ENCODE measurements at places on chromosomes 16 and 17. TPM values are rescaled to one million over a fixed set of nuclear protein-coding genes. Genes with fewer than 3 reads are reported as not detected.

TAT gene
- not detected for total RNA-seq

GRCh38 chr17:32298721-32299579 is 33.3 kb downstream of the RHBDL3 start:
- no peak for DNase-seq

- no peak for DNase-seq
Measured at GRCh38 chr17:65547253-65547670, 14.2 kb downstream of the AXIN2 start.

- no peak for DNase-seq
Measured at GRCh38 chr17:17500999-17501605, 4.9 kb upstream of the RASD1 start.

GRCh38 chr17:48014595-48015111 is 22.9 kb downstream of the COPZ2 start:
- DNase-seq, result peak; percentile 21

GRCh38 chr17:64240741-64241347 is 22.2 kb downstream of the TEX2 start:
- DNase-seq, result no peak

NPIPB6 gene
- total RNA-seq, result 1.5 TPM

- DNase-seq, result no peak
Measured at GRCh38 chr17:27721797-27722196, 78.5 kb downstream of the NOS2 start.

- DNase-seq, result peak; percentile 45
Measured at GRCh38 chr17:13031718-13032350, 14.0 kb upstream of the ELAC2 start.

- DNase-seq, result no peak
Measured at GRCh38 chr16:89210904-89211515, 6.5 kb upstream of the ZNF778 start.

DNA sequence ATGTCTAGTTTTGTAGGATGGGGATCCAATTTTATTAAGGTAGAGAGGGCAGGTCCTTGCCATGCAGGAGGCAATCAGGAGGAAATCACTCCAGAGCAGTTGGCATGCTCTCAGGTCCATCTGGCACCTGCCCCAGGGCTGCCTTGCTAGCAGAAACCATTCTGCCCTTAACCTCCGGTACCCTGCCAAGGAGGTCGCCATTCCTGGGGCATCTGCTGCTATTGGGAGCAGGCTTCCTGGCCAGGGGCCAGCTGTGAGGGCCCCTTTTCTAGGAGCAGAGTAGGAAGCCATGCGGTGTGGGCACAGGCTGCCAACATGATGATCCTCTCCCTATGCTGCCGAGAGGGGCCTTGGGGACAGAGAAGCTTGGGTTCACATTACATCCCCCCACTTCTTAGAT is 47.6 kb upstream of the MGAT5B start:
- DNase-seq, result no peak

CCL5 gene
- total RNA-seq, result not detected

Measured in neural crest cell (in vitro differentiated cells).